ENCODE measurements at places on chromosomes 3 and 15.

GRCh38 chr3:118213892-118214291 is 820.8 kb downstream of the IGSF11 start:
- no peak for DNase-seq

GRCh38 chr3:9681723-9682081 is 21.9 kb upstream of the CPNE9 start:
- DNase-seq = no peak

DNA sequence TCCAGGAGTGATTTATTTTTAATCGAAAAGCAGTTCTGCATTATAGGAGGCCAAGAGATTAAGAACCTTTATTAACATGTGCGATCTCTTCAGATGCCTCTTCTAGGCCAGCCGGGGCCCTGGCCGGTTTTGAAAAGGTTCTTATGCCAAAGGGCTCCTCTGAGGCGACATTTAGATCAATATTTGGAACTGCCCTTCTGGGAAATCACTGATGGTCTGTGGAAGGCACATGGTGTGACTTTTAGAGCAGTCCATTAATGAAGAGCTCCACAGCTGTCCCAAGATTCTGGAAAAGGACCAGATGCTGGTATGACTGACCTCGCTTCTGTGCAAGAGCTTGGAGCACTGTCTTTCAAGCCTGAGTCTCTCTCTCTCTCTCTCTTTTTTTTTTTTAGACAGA is 19.7 kb downstream of the MGLL start:
- DNase-seq = no peak

GRCh38 chr15:52340093-52340492 is 44.5 kb upstream of the MYO5C start:
- no peak for DNase-seq

DNA sequence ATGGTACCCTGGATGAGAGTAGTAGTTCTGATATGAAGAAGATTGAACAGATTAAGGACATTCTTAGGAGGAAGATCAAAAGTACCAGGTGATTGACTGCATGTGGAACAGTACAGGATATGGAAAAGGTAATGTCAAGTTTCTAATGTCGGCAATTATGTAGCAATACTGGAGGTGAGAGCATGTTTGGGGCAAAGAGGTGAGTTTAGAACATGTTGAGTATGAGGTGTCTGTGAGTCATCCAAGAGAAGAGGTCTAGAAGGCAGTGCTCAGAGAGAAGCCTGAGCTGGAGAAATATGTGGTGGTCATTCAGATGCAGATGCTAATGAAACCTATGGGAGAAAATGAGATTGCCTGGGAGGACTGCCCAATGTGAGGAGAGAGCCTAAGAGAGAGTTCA is 305.6 kb downstream of the ZBTB20 start:
- DNase-seq = no peak

GRCh38 chr3:73234354-73235014 is 173.0 kb downstream of the EBLN2 start:
- DNase-seq = no peak

GRCh38 chr3:102715030-102715697 is 280.3 kb downstream of the ZPLD1 start:
- DNase-seq = no peak

- DNase-seq = no peak
Observed at GRCh38 chr3:189806171-189806951, 175.2 kb downstream of the TP63 start.

GRCh38 chr3:191523148-191523547 is 62.2 kb downstream of the PYDC2 start:
- DNase-seq = no peak

DNA sequence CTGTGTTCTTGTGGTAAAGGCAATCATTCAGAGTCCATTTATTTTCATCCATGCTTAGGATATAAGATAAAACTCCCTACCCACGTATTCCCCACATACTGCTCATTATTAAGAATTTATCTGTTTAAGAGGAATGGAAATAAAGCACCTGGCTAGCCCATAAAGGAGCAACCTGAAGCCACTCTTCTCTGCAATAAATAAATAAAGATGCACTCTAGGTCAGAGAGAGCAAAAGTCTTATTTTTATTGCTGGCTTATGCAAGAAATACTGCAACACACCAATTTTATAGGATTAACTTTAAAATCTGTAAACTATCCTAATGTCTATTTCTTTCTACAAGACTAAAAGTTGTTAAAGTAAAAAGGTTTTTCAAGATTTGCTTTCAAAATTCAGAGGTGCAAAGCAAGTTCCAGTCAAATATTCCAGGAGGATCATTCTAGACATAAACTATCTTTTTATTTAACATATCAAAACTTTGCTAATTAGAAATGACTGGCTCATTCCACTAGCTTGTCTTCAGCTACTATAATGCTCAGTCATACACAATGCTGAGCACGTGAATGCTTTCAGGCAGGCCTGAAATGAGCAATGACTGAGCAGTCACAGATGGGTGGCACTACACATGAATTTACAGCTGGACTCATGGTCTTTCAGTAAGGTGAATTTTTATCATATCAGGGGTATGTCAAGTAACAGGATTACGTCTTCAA is 7.1 kb downstream of the TJP1 start:
- DNase-seq = no peak

DNA sequence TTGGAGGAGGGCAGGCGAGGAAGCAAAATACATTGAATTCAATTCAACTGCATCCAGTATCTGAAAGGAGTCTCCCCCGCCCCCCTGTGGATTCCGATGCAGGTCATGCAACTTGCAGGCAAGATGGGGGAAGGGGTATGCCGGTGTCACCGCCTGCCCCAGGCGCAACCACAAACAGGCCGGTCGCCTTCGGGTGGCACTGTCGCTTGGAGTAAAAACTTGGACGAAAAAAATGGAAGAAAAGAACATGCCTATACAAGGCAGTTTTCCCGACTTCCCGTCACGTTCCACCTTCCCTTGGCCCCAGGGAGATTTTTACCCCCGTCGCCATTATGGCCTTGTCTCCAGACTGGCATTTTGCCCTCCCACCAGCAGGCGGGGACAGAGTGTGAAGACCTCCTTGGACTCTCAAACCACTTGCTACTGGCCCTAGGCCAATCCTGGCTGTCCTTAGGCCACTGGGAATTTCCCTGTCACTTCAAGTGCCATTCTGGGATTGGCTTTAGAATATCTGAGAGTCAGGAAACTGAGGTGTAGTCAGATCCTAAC is 1.6 kb upstream of the NTRK3 start:
- DNase-seq = no peak

- DNase-seq = no peak
Observed at GRCh38 chr3:186013312-186013711, 75.5 kb upstream of the TRA2B start.

GRCh38 chr3:169539856-169540255 is 123.7 kb downstream of the MECOM start:
- DNase-seq = no peak
